ENCODE measurements at places on chromosomes 5 and 9. TPM values are rescaled to one million over a fixed set of nuclear protein-coding genes. Genes with fewer than 3 reads are reported as not detected.

The SLC22A4 gene
- 5.7 TPM for total RNA-seq

DNA sequence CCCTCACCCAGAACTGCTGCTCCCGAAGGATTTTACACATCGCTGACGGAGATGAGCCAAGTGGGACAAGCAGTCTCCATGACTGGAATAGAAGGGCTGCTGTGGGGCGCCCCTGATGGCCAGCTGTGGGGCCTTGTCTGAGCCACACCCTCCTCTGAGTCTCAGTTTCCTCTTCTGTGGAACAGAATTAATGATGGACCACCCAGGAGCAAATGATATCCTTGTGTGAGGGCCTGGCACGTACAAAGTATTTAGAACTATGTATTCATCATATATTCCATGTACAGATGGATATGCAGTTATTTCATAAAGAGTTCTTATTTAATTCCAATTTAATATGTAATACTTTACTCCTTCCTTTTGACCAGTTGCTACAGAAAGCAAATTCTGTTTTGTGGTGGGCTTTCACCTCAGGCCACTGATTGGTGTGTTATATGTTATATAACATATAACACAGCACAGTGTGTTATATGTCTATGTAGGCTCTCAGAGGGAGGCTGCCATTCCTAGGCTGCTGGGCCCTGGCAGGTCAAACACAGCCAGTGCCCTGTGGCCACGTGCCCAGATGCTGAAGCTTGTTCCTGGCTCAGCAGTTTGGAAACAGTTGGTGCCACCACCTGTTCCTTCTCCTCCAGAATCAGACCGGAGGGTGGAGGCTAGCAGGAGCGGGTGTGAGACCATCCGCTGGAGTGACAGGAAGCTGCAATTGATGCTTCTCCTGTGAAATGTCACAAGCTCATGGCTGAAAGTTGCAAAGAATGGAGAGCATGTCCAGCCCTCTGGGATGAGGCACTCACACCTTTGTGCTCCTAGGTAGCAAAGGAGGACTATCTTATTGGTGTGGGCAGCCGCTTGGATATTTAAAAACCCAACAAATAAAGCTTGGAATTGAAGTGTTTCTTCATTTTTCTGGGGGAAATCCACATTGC lies 4.4 kb upstream of the FGD3 start:
- DNase-seq = no peak

The ACOT12 gene
- total RNA-seq = not detected

The MARCHF11 gene
- total RNA-seq = not detected

DNA sequence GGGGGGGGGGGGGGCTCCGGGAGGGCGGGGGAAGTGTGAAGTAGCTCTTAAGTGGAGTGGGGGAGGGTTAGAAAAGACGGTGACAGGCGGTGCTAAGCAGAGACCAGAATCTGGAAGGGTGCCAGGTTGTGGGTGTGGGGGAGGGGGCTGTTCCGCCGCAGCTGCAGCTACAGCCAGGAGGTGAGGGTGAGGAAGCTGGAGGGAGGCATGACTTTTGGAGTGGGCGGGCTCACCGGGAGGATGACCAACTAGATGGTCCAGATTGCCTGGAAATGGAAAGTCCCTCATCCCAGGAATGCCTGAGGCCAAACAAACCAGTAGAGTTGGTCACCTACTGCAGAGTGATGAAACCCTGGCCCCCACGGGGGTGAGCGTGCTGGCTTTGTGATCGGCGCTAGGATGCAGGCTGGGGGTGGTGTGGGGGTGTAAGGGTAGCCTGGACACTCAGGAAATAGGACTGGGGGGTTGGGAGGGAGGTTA lies 158.1 kb upstream of the SHB start:
- peak; percentile 66 for DNase-seq

DNA sequence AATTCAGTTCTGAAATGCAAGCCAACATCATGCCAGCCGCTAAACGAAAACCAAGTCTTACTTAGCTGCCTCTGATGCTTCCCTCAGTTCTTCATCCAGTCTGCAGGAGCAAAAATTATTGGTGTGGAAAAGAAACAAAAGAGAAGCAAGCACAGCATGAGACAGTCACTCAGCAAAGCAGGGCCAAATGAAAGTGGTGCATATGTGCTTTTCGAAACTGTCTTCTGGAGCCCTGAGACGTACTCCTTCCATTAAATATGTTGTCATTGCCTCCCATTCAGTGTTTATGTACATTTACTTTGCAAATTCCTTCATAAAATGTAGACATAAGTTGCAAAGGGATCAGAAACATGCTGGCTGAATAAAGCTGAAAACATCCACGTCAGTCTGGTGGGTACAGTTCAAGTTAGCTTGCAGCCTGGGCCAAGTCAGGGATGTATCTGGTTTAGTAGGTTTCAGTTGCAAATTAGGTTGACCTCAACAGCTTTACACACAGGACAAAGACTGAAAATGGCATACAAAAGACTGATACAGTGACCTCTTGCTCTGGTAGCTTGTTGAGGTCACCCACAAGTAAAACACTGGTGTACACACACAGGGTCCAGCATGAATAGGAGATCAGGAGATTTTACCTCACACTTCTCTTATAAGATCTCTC lies 139.7 kb upstream of the PCA3 start:
- DNase-seq = no peak

DNA sequence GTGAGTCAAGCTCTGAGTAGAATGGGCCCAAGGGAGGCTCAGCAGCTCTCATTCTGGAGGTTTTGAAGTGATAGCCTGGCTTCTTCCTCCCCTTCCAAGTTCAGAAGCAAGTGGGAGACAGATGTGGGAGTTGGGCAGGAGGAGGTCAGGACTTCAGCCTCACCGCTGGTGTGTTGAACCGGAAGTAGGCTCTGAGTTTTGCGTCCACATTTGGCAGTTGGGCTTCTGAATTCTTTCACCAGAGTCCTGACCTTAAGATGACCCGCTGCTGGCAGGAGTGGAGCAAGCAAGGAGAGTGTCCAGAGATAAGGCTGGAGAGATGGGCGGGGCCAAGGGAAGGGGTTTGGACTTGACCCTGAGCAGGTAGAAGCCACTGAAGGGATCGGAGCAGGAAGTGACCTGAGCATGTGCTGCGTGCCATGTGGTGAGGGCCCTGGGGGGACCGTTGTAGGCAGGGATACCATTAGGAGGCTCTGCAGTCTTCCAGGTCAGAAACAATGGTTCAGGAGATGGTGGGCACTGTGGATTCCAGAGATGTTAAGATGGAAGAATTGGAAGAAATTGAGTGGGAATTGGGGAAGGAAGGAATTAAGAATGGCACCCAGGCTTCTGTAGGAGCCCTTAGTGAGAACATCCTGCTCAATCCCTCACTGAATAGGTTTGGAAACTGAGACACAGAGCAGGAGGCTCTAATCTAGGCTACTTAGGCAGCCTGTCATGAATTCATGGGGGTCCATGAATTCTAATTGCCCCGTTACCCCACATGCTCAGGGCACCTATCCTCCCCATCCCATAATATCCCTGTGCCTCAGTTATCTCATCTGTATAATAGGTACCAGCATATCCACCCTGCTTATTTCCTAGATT lies 25.9 kb downstream of the GALNT12 start:
- DNase-seq = no peak

DNA sequence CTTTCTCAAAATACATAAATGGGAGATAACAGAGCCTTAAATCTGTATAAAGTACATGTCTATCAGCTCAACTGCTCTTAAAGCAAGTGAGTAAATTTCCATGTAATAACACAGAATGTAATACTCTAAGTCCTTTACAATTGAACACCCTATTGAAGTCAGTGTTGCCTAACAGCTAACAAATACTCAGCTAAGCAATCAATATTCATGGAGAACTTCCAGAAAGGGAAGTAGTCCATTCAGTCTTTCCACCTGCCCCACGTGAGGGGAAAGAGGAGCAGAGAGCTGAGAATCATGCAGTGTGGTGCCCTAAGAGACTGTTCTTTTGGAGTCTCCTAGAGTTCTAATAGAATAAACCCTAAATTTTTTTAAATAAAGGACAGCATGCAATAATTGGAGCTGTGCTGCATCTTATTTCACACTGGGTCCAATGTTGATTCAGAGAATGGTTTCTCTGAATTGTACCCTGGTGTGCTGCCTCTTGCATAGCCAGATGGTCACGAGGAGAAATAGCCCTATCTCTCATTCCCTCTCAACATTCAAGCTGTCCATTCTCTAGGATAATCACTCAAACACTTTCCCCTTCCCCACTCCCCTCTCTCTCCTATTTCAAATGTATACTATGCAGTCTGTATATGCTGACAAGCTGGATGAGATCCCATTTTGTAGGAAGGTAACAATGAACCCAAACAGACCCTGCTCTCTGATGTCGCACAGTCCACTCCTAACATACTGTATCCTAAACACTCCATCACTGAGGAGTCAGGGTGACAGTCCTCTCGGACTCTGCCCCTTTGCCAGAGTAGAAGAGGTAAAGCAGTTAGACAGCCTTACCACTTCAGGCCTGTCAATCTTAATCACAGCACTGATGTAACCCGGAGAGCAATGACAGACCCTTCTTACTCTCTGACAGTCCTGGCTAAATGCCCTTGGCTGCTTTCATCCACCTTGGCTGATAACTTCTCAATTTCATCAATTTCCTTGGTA lies 134.8 kb downstream of the EPB41L4A start:
- DNase-seq = no peak

DNA sequence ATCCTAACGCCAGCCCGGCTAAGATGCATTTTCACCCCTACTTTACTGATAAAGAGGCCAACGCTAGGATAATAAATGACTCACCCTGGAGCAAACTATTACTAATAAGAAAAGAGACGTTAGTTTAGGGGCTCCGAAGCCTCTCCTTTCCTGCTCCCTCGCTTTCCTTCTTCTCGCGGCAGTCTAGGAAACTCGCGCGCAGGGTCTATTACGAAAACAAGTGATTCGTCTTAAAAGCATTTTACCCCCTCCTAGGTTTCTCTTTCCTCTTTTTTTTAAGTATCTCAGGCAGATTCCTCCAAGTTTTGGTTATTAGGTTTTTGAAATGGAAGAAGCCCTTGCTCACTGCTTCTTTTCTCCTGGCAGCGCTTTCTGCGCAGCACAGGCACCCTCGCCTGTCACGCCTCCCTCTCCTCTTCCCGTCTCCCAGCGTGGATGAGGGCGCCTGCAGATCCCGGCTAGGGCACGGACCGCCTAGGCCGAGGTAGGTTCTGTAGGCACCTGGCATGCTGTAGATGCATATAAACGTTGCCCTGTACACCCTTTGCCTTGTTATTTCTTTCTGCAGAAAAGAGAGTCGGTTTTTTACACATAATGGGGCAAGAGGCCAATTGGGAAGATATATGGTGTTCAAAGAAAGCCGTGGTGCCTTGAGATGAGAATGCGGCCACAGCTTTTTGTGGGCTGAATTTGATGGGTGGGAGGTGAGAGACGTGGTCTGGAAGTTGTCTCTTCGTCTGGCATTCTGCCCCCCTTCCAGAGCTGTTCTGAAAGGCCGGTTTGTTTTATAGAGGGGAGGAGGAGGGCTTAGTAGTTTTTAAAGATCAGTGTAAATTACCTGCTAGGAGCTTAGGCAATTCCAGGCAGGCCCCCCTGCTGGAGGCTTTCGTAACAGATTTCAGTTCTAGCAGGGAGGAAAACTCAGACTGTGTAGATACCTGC lies 983 bp downstream of the GCNT1 start:
- no peak for DNase-seq

The ABLIM3 gene
- 19.5 TPM for total RNA-seq

- no peak for DNase-seq
These were observed 119.4 kb downstream of the ADAMTS12 start for GRCh38 chr5:33772380-33772897.

DNA sequence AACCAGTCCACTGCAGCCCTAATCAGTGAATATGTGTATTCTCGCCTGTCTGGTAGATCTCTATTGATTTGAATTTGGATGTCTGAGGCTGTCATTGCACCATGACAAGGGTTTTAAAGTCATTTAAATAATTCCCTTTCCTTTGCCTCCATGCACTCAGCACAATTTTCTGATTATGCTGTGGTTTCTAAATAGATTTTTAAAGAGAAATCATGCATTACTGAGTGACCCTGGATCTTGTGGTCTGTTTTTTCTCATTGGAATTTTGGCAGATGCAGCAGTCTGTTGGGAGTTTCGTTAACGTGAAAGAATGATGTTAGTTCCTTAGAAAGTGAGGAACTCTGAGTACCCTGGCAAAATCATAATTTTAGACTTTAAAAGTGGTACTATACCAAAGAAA lies 396.0 kb downstream of the LRRC70 start:
- DNase-seq = no peak

GRCh38 chr5:66701244-66701643 lies 105.1 kb downstream of the MAST4 start:
- DNase-seq = no peak

GRCh38 chr9:134315716-134316448 lies 10.4 kb upstream of the RXRA start:
- no peak for DNase-seq

The SAP30L gene
- total RNA-seq = 16.8 TPM

GRCh38 chr5:96337048-96337781 lies 95.8 kb downstream of the PCSK1 start:
- DNase-seq = no peak

The ENHO gene
- total RNA-seq = under 0.01 TPM

- DNase-seq = peak; percentile 74
These were observed at the start of gene PRELID2 for GRCh38 chr5:145834917-145835847. PRELID2 (minus strand) TSS chr5:145835342; CDS start chr5:145835251, 91 bp downstream.

Data from dermis microvascular lymphatic vessel endothelial cell (primary cell).